ENCODE measurements at places on chromosomes 6 and 20. TPM values are rescaled to one million over a fixed set of nuclear protein-coding genes. Genes with fewer than 3 reads are reported as not detected.

- no peak for DNase-seq
These were observed 275.9 kb downstream of the FOXC1 start for GRCh38 chr6:1885576-1886011.

GRCh38 chr6:154908723-154909122, 86.4 kb upstream of the TIAM2 start:
- DNase-seq: no peak

The OR12D3 gene
- polyA plus RNA-seq: not detected

The OSER1 gene
- polyA plus RNA-seq: 63.3 TPM

GRCh38 chr20:62548471-62548870, 72.7 kb upstream of the GATA5 start:
- no peak for DNase-seq

DNA sequence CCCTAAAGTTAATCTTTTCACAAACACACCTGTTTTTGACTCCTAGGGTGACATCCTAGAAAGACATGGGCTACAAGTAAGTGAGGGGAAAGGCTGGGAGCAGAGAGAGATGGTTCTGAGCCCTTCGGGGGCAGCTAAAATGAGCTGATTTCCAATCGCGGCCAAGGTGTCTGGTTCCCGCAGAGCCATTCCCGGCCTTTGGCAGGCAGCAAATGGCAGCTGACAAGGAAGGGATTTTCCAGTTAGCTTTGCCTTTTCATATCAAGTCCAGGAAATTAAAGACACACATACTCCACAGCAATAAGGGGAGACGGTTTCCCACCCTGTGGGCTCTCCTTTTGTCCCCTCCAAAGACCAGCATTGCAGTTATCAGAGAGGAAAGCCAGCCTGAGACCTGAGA, 228.5 kb downstream of the ZMYND8 start:
- DNase-seq: no peak

The DPPA5 gene
- polyA plus RNA-seq: not detected

DNA sequence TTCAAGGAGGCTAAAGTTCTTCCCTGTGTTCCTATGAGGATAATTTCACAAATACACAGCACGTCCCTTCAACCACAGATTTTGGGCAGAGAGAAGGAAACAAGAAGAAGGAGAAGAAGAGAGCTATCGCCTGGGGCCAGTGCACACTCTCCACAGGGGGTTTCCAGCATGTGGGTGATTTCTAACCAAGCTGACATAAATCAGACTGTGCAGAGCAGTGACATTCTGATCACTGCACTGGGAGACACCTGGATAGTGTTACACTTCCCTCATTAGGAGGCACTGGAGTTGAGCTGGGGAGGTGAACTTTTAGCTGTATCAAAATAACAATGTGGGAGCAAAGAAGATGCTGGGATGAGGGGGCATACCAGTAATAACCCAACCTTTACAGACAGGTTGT, 71.8 kb upstream of the CENPW start:
- no peak for DNase-seq

GRCh38 chr6:159713984-159714383, 13.3 kb upstream of the WTAP start:
- DNase-seq: no peak

The MYB gene
- polyA plus RNA-seq: 0.35 TPM

The APOBEC2 gene
- polyA plus RNA-seq: 0.91 TPM

- no peak for DNase-seq
These were observed 44.2 kb upstream of the RIPPLY2 start for GRCh38 chr6:83808926-83809325.

GRCh38 chr6:165129086-165129485, 180.3 kb downstream of the C6orf118 start:
- no peak for DNase-seq

GRCh38 chr6:26311012-26311384, 54.0 kb upstream of the BTN3A2 start:
- peak; percentile 38 for DNase-seq

- DNase-seq: no peak
These were observed 47.2 kb downstream of the DUSP22 start for GRCh38 chr6:339480-339879.

DNA sequence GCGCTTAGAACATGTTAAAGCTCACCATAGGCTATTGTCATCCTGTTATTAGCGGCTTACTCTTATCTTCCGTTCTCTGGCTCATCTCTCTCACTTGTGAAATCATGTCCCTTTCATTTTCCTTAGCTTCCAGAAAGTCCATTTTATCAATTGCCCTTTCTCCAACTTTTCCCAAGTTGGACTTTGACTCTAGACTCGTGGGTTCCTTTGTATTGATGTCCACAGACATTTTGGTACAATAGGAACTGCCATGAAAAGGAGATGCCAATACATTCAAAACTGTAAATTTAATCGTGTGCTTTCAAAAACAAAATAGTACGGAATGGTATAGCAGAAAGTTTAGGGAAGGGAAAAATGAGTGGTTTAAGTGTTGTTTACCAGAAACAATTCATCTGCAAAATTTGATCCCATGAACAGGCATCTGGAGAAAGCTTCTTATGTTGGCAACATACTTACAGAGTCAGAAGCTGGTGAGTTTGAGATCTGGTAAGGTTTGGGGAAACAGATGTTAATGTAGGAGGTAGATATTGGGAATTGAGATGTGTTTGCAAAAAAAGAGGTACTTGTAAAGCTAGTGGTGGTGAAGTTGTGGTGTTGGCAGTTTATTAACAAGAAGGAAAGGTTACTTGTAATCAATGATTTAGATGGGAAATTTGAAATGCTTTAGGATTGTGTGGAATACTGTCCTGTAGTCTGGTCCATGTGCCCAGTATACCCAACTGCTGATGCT, 10.2 kb upstream of the HIVEP1 start:
- no peak for DNase-seq

The TCP11 gene
- not detected for polyA plus RNA-seq

The SLC22A7 gene
- not detected for polyA plus RNA-seq

DNA sequence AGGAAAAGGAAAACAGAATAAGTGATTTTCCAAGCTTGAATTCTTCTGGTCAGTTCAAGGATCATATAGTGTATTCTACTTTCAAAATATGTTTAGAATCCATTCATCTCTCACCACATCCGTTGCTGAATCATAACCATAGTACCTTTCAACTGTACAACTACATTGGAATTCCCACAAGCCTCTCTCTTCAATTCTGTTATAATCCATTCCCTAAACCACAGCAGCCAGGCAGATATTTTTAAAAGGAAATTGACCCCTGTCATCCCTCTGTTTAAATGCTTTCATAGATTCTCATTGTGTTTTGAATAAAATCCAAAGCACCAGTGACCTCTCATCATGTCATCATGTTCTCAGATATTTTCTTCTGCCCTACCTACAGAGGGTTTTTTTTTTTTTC, 412.7 kb downstream of the GRIK2 start:
- DNase-seq: no peak

The BTNL2 gene
- polyA plus RNA-seq: not detected

DNA sequence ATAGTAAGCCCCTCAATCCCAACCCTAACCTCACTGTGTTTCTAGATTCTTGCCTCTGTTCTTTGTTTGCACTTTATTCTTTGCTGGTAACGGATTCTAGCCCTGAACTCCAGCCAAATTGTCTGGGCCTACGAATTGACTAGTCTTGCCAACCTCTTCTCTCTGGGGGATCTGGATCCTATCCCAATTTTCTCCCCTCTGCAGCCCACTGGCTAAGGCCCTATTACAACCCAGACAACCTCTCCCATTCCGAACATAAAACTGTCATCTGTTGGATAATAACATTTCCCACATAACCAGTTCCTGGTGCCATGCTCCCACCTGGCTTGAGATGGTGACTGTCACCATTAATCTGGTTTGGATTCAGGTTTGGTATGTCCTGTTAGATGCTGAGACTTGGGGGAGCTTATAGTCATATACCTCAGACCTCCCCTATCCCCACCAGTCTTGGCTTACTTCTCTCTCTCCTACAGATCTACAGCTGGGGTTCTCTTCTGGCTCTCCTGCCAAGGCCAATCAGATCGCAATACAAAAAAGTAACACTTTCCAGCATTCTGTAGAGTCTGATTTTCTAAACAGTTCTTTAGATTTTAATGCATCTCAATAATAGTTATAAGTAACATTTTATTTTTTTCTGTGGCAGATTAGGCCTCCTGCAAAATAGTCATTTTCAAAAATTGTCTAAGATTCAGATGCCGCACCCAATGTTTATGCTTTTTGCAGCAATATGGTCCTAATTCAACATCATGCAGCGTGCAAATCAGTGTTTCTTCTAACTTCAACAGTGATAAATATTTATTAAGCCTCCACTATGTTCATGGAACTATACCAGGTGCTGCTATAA, 29.8 kb upstream of the AHI1 start:
- DNase-seq: no peak

DNA sequence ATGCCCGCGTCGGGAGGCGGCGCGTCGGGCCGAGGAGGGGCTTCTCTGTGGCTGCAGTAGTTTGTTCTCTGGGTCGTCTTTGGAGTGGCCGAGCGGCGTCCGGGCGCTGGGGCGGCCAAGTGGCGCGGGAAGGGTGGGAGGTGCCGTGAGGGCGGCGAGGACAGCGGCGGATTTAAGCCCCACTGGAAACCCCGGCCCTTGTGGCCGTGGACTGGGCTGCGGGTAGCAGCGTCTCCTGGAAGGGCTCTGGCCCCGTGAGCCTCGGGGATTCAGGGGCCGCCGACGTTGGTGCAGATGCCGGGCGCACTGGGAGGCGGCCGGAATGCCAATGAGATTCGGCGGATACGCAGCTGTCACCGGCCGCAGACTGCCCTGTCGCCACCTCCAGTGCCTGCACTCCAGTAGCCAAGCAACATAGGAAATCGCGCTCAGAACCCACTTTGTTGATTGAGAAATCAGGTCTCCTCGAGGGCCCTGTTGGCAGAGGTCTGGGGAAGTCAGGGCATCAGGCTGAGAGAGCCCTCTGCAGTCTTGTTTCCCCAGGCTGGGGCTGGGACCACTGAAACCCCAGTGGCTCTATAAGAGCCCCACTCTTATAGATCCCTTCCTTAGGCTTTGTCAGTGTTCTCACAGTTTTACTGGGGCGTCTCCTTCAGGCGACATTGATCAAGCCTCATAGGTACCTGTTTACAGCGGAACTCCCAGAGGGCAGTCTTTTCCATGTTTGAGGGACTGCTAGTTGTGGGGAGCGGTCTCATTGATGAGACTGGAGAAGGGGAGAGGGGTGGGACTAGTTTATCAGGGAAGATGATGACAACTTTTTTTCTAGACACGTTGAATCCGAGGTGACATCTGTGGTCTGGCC, 642 bp downstream of the GZF1 start:
- peak; percentile 51 for DNase-seq

DNA sequence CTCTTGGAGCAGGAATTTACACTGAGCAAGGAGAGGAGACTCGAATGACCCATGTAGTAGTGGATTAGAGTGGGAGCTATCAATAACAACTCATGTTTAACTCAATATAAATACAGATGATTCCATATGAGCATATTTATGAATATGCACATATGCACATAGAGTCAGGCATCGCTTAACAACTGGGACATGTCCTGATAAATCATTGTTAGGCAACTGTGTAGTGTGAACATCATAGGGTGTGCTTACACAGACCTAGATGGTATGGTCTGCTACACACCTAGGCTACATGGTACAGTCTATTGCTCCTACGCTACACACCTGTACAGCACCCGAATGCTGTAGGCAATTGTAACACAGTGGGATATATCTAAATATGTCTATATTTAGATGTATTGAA, 75.9 kb upstream of the RALGAPA2 start:
- DNase-seq: no peak

GRCh38 chr6:158803733-158804143, 15.4 kb downstream of the EZR start:
- peak; percentile 68 for DNase-seq

The TFAP2D gene
- polyA plus RNA-seq: not detected

- DNase-seq: no peak
These were observed 247.3 kb upstream of the TENT5A start for GRCh38 chr6:81999826-82000225.

DNA sequence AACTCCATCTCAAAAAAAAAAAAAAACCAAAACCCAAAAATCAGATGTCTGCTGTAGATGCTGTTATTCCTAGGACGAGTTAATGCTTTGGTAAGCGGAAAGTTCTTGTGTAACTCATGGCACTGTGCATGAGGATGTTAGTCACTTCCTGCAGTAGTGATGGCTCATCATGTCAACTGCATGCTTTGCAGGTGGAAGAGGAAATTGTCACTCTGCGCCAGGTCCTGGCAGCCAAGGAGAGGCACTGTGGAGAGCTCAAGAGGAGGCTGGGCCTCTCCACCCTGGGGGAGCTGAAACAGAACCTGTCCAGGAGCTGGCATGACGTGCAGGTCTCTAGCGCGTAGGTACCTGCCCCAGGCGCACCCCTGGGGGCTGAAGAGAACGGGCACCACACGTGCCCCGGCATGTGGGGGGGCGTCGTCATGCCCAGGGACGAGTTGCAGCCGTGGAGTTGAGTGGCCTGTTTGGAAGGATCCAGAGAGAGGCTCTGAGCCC, 8.5 kb downstream of the TPD52L2 start:
- DNase-seq: no peak

- no peak for DNase-seq
These were observed 39.7 kb upstream of the HTR1B start for GRCh38 chr6:77502981-77503380.

DNA sequence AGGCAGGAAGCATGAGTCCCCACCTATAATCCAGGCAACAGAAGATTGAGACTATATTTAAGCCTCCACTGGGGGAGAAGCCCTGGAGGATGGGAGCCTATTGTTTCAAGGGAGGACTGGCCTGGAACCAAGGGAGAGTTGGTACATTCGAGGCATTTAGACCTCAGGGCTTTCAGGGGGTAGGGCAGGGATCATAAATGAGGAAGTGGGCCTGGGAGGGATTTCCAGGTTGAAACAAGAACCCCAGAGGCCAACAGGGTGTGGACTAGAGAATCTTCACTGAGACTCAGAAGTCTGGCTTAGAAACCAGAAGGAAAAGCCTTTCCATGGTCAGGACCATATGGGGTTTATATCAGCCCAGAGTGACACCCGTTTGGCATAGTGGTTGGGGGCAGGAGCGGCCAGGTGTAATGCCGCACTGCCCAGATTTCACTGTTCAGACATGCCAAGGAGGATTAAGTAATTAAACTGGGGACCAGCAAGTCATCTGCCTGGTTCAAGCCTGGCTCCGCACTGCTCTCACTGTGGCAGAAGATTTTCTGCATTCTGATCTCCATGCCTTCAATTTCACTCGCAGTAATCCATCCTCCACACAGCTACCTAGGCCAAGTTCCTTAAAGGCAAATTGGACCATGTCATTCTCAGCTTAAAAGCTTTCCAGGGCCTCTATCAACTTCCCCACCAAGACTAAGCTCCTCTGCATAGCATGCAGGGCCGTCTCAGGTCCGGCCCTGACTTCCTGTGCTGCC, 17.8 kb downstream of the LRFN2 start:
- DNase-seq: no peak

DNA sequence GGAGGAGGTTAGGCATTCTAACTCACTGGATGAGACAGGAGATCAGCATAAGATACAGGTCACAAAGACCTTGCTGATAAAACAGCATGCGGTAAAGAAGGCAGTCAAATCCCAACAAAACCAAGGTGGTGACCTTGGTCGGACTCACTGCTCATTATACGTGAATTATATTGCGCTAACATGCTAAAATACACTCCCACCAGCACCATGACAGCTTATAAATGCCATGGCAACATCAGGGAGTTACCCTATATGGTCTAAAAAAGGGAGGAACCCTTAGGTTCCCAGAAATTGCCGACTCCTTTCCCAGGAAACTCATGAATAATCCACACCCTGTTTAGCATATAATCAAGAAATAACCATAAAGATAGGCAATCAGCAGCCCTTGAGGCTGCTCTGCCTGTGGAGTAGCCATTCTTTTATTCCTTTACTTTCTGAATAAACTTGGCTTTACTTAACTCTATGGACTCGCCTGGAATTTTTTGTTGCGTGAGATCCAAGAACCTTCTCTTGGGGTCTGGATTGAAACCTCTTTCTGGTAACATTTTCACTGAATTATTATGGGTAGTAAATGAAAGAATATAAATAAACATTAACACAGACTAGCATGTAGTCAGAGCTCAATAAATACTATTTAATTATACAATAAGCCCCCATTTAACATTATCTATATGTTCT, 3.0 kb upstream of the LAMA4 start:
- DNase-seq: no peak
